ENCODE measurements at places on chromosomes 12 and 14.
A peak's percentile ranks its signal among the peaks of the same experiment; 100 is the strongest.

DNA sequence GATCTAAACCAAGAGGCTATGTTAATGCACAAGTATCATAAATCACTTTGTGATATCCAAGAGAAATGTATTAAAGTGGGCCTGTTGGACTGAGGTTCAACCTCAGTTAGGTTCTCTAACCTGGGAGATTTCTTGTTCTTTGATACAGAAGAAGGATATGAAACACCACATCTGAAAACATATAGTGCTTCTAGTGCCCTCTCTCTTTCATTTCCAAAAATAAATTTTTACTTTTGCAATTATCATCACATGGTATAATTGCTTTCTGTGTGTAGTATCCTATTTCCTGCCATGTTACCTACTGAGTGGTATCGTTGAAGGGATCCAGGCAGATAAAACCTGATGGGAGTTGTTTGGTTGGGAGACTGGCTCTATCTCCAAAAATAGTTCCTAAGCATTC, 264.9 kb downstream of the CCER1 start:
- no peak for DNase-seq

GRCh38 chr12:85072826-85073225, 36.7 kb downstream of the LRRIQ1 start:
- DNase-seq = no peak

GRCh38 chr12:58028294-58028693, 86.9 kb downstream of the ATP23 start:
- no peak for DNase-seq

DNA sequence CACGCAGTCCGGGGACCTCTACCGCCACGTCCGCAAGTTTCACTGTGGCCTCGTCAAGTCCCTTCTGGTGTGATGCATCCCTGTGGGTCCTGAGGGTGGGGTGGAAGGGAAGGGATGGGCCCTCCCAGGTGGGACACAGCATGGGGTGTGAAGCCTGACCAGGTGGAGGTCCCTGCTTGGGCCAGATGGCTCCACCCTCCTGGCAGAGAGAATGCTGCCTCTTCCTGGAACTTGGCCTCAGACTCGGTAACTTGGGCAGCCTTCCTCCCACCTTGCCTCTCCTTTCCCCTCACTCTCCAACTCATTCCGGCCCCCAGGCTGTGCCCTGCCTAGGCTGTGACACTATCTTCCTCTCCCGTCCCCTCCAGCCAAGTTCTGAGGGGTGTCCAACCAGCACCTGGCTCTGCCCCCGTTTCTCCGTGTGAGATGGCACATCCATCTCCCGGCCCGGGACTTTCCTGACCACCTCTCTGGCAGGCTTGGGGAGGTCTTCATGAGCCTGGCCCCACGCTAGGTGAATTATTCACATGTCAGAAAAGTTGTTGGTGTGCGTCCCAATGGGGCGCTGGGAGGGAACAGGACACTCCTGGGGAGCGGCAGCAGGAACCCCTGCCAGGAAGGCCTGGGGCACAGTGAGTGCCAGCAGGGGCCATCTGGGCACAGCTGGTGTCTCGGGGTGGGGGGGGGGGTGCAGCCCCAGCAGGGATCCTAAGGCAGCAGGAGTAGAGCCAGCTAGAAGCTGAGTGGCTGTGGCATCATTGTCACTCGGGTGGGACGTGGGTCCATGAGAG, 1.7 kb downstream of the ZBTB42 start:
- DNase-seq = peak; percentile 18

GRCh38 chr12:3432868-3433267, 58.1 kb upstream of the PRMT8 start:
- DNase-seq = no peak

- DNase-seq = peak; percentile 57
Measured at GRCh38 chr12:15590180-15590826, 198.9 kb downstream of the EPS8 start.

GRCh38 chr14:81269100-81269978, 48.6 kb upstream of the GTF2A1 start:
- DNase-seq = peak; percentile 64

GRCh38 chr14:99309220-99309766, 37.3 kb upstream of the BCL11B start:
- DNase-seq = no peak

- DNase-seq = no peak
Measured at GRCh38 chr14:104547310-104547997, 32.1 kb upstream of the C14orf180 start.

DNA sequence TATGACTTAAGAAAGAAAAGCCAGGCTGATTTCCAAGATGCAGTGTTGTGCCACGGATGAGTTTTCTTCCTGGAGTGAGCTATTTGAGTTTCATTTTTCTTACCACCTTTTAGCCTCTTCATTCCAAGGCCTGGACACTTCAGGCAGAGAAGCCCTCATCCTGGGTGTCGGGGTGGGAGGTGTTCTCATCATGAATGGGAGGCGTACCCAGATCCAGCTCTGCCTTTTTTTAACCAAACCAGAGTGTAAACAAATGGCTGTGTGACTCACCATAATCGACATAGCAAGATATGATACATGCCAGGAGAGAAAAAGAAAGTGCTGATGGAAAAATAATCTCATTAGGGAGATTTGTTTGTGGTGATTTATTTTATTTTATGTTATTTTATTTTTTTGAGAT, 79.9 kb downstream of the ARF6 start:
- peak; percentile 52 for DNase-seq

DNA sequence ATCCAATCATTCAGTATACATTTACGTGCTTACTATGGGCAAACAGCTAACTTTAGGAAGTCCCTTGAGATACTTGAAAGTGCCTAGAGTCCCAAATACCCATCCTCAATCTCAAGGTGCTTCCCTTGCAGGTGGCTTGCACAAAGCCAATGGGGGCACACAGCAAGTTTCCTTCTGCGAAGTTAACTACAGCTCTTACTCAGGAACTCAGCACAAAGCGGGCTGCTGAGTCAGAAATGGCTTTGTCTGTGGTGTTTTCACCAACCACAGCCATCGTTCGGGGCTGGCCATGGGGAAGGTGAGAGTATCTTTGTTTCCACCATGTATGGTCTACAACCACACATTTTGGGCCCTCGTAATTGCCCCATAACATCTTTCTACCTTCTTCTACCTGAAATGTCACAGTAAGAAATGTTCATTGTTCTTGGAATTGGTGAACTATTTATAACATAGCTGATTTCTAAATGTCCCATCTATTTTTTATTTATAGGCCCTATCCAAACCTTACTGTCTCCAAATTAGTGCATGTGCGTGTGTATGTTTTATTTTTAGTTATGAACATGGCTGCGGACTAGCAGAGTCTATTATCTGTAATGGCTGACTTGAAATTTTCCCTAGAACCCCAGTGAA, 13.9 kb downstream of the MFAP5 start:
- DNase-seq = no peak

DNA sequence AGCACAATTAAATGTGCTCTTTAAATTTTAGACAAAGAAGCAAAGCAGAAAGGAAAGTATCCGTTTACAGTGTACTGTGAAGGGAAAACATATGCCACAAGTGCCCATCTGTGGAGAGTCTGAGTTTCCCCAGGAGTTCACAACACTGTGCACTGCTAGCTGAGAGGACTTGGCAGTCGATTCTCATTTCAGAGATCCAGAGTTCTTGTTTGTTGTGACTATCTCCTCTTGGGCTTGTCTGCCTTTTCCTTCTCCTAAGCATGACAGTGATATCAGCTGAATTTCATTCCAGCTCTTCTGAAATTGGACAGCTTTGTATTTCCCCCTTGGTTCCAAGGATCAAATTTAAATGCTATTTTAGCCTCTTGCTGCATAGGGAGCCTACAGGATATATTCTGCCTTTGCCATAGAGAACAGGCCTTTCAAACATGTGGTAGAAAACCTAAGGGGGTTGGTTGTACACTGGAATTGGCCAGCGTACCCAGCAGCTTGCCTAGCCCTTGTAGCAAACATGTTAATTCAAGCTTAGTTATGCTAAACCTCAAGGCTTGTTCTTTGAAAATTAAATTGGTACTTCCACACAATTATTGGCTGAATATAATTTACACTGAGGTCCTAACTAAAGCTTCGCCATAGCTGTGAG, 259.2 kb upstream of the NOVA1 start:
- DNase-seq = peak; percentile 6

GRCh38 chr12:29067430-29067829, 81.6 kb upstream of the FAR2 start:
- DNase-seq = no peak

DNA sequence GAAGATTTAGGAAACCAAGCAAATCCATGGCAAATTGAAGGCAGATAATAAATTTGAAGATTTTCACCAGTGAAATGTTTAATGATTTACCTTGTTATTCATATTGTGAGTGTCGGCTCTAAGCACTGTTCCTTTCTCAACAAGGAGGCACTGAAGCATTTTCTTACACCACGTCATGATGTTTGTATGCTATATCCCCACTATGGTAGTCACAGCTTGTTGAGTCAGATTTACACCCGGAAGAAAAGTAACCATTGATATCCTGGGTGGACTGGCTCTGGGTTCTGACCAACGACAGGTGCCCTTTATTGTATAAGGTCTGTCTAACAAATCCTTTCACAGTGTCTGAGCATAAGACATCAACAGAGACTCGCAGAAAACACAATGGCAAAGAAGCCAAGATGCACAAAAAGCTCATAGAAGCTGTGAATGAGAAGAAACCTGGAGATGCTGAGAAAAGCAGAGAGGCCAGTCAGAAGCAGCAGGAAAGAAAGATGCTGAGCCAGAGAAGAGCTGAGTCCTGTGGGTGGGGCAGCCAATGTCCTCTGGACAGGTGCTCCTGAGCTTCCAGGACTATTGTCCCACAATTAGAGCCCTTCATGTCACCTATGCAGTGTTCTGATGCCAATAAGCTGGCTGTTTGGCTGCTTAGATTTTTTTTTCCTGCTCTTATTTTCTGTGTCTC, 49.7 kb upstream of the ARHGAP5 start:
- DNase-seq = no peak

GRCh38 chr12:54294152-54294952, 6.5 kb downstream of the NFE2 start:
- peak; percentile 25 for DNase-seq

GRCh38 chr12:59833408-59833807, 237.6 kb downstream of the SLC16A7 start:
- DNase-seq = no peak

- DNase-seq = no peak
Measured at GRCh38 chr12:42638697-42639096, 49.2 kb upstream of the PRICKLE1 start.

- no peak for DNase-seq
Measured at GRCh38 chr14:78401866-78402265, 231.7 kb downstream of the NRXN3 start.

DNA sequence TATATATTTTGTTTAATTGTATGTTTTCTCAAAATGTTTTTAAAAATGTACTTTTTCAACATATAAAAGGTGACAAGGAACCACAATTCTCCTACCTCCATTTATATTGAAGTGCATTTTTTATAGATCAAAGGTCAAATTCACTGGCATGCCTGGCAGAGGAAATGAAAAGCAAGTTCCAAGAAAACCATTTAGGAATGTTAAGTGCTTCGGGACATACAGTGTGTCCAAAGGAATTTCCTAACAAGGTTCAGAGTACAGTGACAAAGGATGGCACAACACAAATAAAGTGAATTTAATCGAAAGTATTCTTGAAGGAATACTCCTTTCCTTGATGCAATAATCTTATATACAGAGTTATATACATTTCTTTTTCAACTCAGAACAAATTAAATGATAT, 242.3 kb downstream of the CCER1 start:
- DNase-seq = no peak

DNA sequence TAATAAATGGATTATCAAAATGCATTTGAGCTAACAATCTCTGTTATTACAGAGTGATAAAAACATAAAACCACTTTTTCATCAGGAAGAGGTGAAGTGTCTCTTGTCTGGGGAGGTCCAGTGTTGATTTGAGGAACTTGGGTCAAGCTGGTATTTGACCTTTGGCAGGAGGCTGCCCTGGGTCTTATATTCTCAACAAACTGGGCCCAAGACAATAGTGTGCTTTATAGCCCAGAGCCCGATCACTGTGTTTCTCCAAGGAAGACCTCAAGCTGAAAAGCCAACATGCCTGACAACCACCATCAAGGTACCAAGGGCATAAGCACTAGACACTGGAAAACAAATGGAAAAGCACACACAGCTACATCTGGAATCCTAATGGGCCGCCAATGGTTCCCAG, 137.0 kb downstream of the SLC25A21 start:
- no peak for DNase-seq

- DNase-seq = no peak
Measured at GRCh38 chr12:2306735-2307134, 253.9 kb downstream of the CACNA1C start.

- DNase-seq = no peak
Measured at GRCh38 chr14:41623736-41624135, 17.1 kb downstream of the LRFN5 start.

GRCh38 chr12:52097045-52097666, 17.7 kb downstream of the SMIM41 start:
- DNase-seq = no peak

DNA sequence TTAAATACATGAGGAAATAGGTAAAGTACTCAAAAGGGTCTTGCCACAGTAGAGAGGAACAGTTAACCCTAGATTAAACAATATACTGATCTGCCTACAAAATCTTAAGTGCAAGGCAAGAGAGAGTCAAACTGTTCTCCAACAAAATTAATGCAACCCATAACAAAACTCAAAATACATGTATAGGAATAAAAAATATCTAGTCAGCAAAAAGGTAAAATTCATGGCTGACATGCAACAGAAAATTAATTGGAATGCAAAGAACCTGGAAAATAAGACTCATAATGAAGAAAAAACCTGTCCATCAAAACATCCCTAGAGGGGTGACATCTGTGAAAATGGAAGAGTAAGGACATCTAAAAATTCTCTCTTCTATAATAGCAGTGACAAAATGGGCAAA, 173.6 kb downstream of the ADAMTS20 start:
- DNase-seq = no peak

GRCh38 chr12:63321373-63321772, 170.4 kb upstream of the AVPR1A start:
- DNase-seq = no peak

- DNase-seq = no peak
Measured at GRCh38 chr12:75706786-75707605, 195.6 kb upstream of the KRR1 start.

- DNase-seq = peak; percentile 55
Measured at GRCh38 chr12:70774055-70774454, 136.8 kb upstream of the PTPRB start.

GRCh38 chr14:22614240-22614799, 16.2 kb downstream of the ABHD4 start:
- no peak for DNase-seq

GRCh38 chr12:28065374-28065773, 92.8 kb upstream of the PTHLH start:
- DNase-seq = no peak

Data from NCI-H345 (cell line).